ENCODE measurements at places on chromosomes 2 and 18.

- no peak for DNase-seq
These were observed 51.0 kb downstream of the AKAIN1 start for GRCh38 chr18:5146093-5146492.

- no peak for DNase-seq
These were observed 292.6 kb upstream of the CYRIA start for GRCh38 chr2:16958266-16958665.

DNA sequence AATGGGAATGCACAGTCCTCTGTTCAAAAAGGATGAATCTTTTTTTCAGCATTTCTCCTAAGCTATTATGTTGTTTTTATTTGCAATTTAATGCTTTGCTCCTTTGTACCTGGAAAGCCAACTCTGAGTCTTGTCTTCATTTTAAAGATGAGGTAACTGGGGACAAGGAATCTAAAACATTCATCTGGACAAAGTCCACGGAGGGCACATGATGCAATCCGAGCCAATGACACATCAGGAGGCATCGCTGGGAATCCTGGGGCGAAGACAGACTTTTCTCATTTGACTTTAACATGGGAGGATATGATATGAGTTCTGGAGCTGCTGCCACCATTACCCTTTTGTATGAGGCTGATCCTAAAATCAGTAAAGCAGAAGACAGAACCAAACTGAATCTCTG, 116.5 kb upstream of the REG3G start:
- DNase-seq = no peak

DNA sequence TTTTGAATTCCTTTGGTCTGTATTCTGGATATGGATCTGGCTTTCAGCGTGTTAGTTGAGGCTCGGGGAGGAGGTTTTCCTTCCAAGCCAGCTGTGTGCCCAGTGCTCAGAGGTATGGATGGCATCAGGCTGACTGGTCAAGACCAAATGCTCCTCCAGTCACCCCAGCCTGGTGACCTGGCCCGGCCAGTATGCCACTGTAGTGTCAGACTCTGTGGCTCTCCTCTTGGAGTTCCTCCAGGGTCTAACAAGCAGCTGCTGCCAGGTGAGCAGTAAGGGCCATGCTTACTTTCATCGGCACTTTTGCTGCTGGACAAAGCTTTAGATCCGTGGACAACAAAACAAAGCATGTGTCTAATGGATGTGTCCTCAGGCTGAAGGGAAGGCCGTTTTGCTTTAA, 44.1 kb downstream of the CABLES1 start:
- DNase-seq = no peak

DNA sequence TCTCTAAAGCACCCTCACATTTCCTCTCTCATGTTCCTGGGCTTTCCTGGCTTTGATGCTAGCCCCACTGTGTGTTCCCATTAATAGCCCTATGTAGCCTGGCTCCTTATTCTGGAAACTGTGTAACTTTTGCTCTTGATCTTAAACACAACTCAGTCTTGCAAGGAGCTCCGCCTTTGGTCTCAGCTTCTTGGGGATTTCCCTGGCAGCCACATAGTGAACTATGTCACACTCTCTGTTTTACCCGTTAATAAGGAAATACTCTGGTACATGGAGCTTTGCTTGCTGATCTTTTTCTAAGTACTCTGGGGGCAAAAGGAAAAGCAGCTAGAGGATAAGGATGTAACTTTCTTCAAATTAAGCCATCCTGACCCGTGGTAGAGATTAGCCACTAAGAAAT, 259.3 kb downstream of the NEDD4L start:
- no peak for DNase-seq

DNA sequence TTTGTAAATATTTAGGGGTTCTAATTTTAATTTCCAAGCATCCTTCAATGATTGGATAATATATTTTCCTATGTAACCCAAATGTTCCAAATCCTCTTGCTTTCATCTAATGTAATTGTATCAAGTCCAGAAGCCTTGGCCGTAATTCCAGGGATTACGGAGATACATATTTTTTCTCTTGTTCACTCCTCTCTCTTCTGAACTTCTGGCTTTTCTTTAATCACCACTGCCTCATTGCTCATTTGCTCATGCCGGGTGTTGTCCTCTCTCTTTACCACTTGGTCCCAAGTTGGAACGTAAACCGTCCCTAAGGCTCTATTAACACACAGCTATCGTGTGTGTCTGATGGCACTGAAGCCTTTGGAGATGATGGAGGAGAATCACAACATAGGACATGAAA, 188.7 kb upstream of the COL3A1 start:
- DNase-seq = no peak

GRCh38 chr2:23249348-23249747, 135.6 kb upstream of the KLHL29 start:
- no peak for DNase-seq

GRCh38 chr2:212882626-212883025, 268.8 kb downstream of the IKZF2 start:
- DNase-seq = no peak

- no peak for DNase-seq
These were observed 78.9 kb downstream of the AAK1 start for GRCh38 chr2:69564604-69565003.

DNA sequence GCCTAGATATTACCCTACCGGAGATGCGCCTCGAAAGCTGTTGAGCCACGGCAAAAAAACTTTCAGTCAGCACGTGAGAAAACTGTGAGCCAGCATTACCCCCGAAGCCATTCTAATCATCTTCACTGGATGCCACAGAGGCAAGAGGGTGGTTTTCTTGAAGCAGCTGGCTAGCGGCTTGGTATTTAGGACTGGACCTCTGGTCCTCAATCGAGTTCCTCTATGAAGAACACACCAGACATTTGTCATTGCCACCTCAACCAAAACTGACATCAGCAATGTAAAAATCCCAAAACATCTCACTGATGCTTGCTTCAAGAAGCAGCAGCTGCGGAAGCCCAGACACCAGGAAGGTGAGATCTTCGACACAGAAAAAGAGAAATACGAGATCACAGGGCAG, 52.8 kb upstream of the SLC66A3 start:
- no peak for DNase-seq

DNA sequence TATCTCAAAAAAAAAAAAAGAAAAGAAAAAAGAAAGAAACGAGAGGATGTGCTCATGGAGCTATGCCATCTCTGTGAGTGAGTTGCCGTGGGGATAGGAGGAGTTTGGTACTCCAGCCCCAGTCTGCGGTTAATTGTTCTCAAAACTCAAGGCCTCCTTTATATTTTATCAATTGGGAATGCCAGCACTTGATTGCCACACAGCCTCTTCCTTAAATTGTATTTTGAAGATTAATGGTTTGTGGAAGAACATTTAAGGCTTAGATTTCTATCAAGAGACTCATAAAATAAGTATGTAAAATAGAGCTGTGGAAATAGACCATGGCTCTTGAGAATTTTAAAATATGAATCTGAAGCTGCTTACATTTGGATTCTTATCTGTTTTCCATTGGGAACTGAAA, 29.8 kb downstream of the KCNE4 start:
- DNase-seq = no peak

- no peak for DNase-seq
These were observed 108.3 kb downstream of the HDAC4 start for GRCh38 chr2:239292531-239292930.

GRCh38 chr2:70371753-70372152, 69.9 kb upstream of the FAM136A start:
- no peak for DNase-seq

DNA sequence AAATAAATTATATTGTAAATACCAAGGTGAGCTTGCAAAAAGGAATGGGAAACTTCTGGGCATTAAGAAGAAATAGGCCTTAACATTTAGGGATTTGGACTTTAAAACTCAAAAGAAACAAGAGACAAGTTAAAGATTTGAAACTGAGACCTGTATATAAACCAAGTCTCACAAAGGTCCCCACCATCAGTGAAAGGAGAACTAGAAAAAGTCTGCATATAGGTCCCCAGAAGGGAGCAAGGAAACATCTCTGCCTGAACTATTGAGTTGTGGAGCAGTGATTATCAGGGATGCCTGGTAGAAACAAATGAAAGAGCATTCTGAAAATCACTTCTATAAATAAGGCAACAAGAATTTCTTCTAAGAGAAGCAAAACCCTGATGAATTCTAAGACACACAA, 30.5 kb upstream of the ITGAV start:
- DNase-seq = no peak

GRCh38 chr2:228655331-228655730, 473.8 kb upstream of the SPHKAP start:
- no peak for DNase-seq

DNA sequence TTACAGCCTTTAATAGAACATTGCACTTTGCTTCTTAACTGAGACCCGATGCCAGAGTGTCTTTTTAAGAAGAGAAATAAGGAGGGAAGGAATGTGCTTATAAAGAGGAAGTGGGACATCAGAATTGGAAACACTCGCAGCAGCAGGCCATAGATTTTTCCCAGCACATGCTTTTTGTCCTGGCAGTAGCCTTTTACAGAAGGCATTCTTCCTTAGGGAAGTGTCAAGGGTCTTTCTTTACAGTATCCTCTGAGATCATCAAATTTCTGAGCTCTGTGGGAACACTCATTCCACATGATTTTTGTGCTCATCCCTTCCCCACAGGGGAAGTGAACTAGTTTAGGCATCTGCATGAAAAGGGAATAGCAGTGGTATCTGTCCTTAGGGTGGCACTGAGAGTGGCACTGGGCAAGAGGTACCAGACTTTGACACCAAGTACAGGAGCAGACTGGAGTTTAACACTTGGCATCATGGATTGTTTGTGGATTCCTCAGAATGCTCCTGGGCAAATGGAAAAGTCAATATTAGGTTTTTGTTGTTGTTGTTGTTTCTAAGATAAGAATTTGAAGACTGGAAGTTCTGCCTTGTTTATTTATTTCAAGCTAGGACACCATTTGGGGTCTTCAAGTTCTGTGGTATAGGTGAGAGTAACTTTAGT, 4.1 kb downstream of the MYO1B start:
- no peak for DNase-seq

DNA sequence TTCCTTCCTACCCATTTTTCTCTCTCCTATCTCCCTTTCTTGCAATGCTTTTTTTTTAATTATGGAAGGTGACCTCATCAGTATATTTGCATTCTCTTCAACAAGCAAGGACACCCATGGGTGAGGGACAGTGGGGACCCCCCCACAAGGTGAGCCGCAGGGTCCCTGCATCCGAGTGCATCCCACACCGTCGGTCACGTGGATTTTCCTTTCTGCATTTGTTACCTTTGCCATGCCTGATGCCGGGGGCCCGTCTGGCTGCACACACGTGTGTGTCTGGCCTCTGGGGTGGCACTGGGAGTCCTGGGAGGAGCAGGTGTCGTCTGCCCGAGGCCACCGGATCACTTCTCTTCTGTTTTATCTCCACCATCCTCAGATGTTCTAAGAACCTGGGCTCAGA, 30.1 kb upstream of the SNTG2 start:
- no peak for DNase-seq

GRCh38 chr18:11752116-11752911, 63.2 kb downstream of the GNAL start:
- DNase-seq = no peak

DNA sequence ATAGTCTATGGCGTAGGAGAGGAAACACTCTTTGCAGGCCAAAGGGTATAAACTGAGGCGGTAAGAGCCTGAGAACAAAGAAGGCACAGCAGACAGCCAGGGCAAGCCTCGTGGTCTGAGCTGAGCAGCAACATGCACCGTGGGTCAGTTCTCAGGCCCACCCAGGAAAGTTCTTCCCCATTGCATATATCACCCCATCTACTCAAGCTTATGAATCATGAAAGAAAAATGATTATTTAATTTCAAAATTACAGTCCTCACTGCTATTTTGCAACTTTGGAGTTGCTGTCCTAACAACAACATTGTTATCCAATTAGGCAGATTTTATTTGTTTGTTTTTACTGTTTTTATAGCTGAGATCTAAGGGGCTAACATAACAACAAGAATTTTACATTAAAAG, 54.7 kb upstream of the RIOK3 start:
- no peak for DNase-seq

- DNase-seq = no peak
These were observed 46.6 kb downstream of the HDLBP start for GRCh38 chr2:241268716-241269445.

GRCh38 chr2:232888839-232889529, 18.9 kb downstream of the SNORC start:
- no peak for DNase-seq

- no peak for DNase-seq
These were observed 48.9 kb downstream of the FAM98A start for GRCh38 chr2:33550206-33550605.

DNA sequence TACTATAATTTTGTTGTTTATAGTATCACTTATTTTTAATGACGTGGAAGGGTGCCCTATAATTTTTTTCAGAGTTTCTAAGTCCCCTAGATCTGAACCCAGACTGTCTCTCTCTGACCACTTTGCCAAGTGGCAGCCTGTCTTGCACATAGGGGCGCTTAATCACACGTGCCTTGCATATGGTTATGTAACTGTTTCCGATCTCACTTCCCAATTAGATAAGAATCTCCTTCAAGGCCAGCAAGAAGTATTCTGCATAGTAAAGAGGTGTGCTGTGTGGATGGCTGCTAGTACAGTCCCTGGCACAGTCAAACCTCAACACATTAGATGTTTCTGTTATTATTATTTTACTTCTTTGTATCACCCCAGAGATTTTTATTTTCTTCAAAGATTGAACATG, 197.8 kb upstream of the SIX2 start:
- DNase-seq = no peak

DNA sequence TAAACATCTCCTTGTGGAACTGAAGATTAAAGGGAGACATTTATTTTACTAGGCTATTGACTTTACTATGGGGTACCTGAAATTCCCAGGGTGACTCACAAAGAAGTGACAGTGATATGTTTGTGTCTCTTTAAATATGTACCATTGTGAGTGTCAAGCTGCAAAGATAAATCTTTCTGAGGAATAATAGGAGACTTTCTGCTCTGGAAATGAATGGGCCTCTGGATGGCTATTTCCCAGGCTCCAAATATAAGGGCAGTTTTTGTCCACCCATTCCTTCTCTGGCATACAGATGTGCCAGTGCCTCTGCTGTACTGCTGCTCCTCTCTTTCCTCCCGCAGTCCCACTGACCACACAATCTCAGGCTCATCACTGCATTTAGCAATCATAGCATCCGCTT, 586.4 kb upstream of the CNTNAP5 start:
- DNase-seq = no peak

DNA sequence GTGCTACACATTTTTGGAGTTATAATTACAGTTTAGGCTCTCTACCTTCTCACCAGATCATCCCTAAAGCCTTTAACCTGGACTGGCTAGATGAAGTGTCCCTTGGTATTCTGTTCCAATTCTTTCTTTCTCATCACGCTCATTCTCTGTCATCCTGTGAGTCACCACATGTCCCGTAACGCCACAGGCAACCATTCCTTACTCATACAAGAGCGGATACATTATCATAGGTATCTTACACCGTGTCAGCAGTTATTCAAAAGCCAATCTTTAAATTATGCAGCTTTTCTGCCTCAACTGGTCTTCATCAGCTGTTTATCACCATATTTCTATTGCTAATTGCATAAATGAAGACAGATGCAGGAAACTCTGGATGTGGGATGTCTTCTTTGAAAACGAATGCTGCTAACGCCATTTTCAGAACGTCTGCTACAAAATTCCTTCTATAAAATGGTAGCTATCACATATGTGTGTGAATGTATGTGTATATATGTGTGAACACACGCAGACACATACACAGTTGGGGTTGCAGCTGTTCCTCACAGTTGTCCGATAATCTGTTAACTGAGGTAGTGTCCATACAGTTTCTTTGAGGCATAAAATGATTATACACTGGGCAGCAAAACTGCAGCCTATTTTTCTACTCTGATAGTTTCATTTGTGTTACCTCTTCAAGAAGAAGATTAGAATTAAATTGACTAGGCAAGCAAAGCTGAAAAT, 47.9 kb downstream of the EML6 start:
- DNase-seq = no peak

All from activated CD8-positive, alpha-beta memory T cell treated with anti-CD3 and anti-CD28 coated beads for 4 hours (primary cell).